ENCODE measurements at places on chromosomes 2 and 18.

DNA sequence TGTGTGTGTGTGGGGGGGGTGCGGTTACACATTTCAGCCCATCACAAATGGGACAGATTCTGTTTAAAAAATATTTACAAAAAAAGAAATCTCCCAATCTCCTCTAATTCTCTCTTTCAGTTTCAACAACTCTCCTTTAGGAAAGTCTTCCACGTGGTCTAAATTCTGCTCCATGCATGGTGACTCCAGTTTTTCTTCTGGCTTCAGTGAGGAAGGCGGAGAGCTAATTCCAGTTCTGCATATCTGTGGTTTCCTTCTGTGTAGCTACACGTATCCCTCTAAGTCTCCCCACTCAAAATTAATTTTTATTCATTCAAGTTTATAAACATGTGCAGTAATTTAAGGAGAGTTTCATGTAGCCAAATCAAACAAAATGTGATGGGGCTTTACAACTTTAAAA lies 111.6 kb downstream of the SLC4A3 start:
- peak; percentile 26 for DNase-seq

DNA sequence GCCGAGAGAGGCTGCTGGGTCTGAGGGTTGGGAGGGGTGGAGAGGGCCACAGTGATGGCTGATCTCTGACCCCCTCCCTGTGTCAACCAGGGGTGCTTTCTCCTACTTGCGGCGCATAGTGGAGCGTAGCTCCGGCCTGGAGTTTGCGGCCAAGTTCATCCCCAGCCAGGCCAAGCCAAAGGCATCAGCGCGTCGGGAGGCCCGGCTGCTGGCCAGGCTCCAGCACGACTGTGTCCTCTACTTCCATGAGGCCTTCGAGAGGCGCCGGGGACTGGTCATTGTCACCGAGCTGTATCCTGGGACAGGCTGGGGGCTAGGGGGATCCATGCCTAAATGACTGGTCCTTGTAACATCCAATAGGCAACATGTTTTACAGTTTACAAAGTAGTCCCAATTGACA lies 20.9 kb upstream of the GMPPA start:
- no peak for DNase-seq

DNA sequence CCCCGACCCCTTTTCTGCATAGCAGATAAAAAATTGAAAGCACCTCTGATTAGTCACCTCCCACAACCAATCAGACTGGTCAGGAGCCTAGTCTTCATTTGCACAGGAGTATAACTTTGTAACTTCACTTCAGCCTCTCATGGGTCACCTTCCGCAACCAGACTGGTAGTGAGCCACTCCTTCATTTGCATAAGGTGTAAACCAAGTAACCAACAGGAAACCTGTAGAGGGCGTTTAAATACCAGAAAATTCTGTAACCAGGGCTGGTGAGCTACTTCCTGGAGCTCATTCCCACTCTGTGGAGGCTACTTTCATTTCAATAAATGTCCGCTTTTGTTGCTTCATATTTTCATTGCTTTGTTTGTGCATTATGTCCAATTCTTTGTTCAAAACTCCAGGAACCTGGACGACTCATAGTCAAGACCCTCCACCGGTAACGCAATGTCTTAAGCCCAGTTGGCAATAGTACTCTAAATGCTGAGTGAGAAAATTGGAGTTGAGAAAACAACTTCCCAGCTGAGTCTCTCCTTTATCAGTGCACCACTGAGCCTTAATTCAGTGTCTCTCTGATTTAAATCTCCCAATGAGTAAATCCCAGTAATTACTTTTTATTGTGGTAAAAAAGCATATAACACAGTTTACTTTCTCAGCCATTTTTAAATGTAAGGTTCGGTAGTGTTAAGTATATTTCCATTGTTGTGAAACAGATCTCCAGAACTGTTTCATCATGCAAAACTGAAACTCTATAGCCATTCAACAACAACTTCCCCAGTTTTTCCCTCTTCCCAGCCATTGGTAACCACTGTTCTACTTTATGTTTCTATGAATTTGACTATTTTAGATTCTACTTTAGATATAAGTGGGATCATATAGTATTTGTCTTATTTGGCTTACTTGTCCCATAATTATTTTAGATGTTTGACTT lies 392.7 kb upstream of the SLC8A1 start:
- no peak for DNase-seq

- DNase-seq: peak; percentile 10
These were observed 114.1 kb downstream of the GBX2 start for GRCh38 chr2:236054125-236054524.

- DNase-seq: no peak
These were observed 60.0 kb upstream of the TEX51 start for GRCh38 chr2:126838716-126838985.

GRCh38 chr2:85648619-85649018 lies 19.4 kb downstream of the SFTPB start:
- peak; percentile 25 for DNase-seq

DNA sequence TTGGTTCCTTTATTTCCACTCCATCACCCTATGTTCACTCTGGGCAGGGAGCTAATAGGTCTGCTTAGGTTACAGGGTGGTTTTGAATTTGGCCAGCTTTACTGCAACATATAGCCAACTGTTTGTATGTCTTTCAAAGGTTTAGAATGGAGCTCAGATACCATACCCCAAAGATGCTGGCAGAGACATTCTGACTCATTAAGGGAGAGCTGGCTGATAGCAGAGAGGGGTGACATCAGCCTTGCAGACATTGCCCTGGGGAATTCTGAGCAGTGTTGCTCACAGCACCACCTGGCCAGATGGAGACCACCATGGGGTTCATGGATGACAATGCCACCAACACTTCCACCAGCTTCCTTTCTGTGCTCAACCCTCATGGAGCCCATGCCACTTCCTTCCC lies 2.1 kb downstream of the PROKR1 start:
- no peak for DNase-seq

DNA sequence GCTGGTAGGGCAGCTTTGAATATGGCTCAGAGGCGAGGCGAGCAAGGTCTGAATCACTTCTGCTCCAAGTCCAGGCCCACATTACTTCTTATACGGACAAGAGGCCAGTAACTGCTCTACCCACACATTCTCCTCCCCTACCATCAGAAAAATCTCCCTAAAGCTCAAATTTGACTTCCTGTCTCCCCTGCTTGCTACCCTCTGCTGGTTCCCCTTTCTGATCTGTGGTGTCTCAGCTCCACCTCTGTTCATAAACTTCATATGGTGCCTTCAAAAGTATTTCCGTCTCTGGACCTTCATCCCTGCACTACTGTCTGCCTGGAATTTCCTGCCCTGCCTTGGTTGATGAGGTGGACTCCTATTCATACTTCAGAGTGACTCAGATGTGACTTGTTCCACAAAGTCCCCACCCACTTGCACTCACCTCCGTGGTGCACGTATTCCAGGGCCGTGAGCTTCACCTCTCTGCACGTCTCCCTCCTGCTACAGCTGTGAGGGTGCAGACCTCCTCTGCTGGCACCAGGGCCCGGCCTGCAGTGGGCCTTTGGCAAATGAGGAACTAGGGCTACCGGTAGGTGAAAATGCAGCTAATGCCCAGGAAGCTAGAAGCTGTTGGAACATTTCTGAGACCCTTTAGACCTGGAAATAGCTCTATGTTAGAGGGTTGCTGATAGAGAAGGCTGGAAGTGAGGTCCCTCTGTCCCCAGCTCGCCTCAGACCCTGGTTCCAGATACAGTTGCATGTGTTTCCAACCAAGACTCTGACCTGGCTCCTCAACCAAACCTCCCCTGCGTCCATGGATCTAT lies 24.6 kb upstream of the KCMF1 start:
- no peak for DNase-seq

DNA sequence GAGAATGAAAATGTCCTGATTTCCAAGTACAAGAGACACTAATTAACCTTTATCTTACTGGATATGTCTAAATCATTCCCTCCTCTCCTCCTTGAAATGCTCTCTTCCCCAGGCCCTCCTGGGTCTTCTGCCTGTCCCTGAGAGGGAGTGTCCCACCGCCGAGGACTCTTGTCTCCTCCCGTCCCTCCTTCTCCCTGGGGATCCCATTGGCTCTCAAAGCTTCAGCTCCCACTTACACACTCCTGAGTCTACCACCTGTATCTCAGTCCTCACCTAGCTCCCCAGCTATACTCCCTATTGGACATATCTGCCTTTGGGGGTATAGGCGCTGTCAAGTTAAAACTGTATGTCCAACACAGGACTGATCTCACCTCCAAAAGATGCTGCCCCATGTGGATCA lies 116.1 kb downstream of the TMEM163 start:
- no peak for DNase-seq

- DNase-seq: no peak
These were observed 8.0 kb downstream of the PDCD1 start for GRCh38 chr2:241850544-241851324.

DNA sequence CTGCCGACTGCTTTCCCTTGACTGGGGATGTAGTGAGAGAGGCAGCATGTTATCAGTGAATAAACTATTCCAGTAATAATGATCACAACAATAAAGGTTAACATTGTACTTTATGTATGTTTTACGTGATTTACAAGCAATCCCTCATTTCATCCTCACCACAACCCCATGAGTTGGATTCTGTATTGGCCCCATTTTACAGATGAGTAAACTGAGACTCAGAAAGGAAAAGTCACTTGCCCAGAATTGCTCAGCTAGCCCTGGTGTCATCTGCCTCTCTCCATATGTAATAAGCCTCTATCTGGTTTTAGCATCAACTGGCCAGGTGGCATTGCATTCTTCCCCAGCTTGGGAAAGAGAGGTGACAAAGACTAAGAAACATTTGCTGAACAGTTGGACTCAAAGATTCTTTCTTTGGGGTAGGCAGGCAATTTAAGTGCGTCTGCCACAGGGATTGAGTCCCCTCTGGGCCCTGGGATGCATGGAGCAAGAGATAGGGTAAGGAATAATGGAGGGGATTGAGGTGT lies 2.2 kb downstream of the CXCR2 start:
- no peak for DNase-seq

- no peak for DNase-seq
These were observed 114.5 kb downstream of the STPG4 start for GRCh38 chr2:47040651-47041050.

- no peak for DNase-seq
These were observed 111.8 kb downstream of the HDAC4 start for GRCh38 chr2:239288951-239289511.

DNA sequence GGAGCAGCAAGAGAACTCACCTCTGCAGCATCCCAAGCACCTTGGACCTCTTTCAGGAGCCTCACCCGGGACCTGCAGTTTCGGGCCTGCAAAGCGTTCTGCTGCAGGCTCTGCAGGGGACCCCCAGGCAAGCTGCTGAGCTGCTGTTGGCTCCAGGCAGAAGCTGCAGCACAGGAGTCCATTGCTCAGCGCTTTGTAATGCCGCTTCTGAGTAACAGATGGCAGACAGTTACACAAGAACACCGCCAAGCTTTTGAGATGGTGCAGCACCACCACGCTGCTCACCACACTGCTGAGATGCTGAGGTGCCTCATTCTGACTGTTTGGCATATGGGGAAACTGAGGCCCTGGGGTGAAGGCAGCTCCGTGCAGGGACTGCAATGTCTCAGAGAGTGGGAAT lies 1.9 kb upstream of the GALNT14 start:
- no peak for DNase-seq

DNA sequence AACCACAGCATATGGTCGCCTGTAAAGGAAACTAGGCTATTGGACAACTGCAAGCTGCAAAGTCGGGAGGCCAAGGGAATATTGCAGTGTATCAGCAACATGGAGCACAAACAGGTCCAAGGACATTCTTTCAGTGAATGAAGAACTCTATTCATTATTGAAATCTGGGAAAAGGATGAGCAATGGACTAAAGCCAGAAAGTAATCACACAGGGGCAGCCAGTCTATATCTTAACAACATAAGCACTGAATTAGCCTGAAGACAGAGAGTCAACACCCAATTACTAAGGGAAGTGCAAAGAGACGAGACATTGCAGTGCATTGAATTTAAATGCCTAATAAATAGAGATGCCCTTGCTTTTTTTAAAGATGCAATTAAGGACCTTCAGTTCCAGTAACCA lies 615.5 kb upstream of the SETBP1 start:
- DNase-seq: no peak

All from stromal cell of bone marrow (primary cell).